Stimulated activated CD8-positive, alpha-beta memory T cell treated with anti-CD3 and anti-CD28 coated beads, Interleukin-2, amount 100 ng/mL, for 48 hours (primary cell): ENCODE measurements at places on chromosomes 5 and 9.

DNA sequence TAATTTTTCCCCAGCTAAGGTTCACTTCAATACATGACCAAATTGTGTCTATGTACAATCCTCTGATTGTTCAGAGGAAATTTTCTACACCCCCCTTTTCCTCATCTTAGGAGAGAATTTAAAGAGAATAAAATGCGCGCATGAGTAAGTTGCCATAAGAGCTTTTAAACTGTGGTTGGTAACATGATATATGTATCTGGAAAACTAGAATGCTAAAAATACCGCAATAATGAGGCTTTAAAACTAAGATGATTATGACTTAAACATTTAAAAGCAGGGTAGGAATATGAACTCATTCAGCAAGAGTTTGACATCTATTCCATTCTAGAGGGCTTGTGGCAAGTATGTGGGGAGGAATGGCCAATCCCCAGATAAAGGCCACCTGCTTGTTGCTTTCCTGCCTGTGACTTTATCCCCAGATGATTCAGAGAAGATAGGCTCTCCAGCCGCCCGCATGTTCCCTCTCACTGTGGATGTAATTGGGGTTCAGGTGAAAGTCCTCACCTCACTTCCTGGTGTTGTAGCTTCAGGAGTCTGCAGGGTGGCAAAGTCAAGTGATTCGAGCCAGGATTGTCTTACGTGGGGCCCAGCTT, 26.5 kb upstream of the BASP1 start:
- no peak for DNase-seq

GRCh38 chr5:179974246-179974945, 66.7 kb upstream of the TBC1D9B start:
- no peak for DNase-seq

DNA sequence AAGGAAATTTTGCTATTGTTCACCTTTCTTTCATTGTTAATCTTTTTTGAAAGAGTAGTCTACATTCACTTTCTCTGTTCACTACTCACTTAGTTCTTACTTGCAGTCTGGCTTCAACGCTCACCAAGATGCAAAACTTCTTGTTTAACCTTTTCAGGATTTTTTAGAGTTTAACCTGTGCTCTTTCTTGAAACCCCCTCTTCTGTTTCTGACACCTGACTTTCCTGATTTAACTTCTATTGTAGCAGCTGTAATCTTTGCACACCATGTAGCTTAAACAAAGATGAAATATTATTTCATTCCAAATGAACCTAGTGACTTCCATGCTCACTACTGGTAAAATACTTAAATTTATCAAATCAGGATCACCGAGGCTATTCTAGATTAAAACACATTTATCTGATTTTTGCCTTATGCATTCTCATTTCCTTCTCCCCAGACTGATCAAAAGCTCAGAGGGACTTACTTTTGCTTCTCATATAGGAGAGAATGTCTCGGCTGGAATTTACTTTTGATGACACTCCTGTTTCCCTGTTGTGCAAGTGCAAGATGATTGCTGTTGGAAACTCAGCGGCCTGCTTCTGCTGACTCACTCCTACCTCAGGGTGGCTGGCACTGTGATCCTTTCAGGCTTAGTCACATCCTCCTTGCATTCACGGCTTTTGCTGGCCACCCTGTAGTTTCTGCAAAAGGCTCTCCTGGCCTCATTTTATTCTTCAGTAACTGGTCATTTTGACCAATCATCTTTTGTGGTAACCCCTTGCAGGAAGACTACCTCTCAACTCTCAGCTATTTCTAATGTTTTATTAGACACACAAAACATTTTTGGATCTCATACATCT, 109.3 kb upstream of the IFNE start:
- peak; percentile 43 for DNase-seq

- DNase-seq, result no peak
These were observed 8.3 kb downstream of the KIF2A start for GRCh38 chr5:62314213-62314830.

DNA sequence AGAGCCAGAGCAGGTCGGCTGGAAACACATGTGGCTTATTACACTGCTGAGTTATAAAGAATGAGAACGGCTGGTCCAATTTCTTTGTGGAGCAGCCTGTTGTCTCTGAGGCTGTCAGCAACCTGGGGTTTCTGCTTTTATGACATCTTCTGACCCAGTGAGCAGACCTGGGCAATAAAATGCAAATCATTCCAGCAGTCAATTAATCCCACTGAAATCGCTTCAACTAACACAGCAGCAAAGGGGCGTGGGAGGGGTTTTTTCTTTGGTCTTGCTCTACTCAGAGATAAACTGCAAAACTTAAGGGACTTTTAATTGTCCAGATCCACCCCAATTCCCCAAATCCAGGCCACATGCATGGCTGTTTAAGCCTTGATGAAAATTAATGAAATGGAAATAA, 215.7 kb downstream of the SLIT3 start:
- DNase-seq, result no peak

GRCh38 chr5:78211052-78211451, 83.4 kb downstream of the AP3B1 start:
- no peak for DNase-seq

DNA sequence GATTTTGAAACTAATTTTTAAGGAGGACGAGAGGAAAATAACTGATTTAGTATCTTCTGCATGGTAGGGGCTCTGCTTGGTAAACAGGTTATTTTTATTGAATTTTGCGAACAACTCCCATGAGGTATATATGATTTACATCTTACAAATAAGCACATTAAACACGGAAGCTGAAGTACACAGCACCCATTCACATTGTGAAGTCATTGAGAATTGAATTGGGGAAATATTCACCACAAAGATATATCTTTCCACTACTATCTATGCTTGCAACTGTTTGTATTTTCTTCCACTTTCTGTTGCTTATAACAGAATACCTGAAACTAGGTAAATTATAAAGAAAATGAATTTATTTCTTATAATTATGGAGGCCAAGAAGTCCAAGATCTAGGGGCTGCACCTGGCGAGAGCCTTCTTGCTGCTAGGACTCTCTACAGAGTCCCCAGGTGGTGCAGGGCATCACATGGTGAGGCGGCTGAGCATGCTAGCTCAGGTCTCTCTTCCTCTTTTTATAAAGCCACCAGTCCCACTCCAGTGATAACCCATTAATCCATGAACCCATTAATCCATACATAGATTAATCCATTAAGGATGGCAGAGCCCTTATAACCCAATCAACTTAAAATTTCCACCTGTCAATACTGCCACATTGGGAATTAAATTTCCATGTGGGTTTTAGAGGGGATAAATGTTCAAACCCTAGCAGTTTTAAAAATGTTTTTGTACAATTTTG, 79.0 kb upstream of the ZNF608 start:
- no peak for DNase-seq

GRCh38 chr5:170819824-170820223, 36.3 kb downstream of the GABRP start:
- DNase-seq, result no peak

DNA sequence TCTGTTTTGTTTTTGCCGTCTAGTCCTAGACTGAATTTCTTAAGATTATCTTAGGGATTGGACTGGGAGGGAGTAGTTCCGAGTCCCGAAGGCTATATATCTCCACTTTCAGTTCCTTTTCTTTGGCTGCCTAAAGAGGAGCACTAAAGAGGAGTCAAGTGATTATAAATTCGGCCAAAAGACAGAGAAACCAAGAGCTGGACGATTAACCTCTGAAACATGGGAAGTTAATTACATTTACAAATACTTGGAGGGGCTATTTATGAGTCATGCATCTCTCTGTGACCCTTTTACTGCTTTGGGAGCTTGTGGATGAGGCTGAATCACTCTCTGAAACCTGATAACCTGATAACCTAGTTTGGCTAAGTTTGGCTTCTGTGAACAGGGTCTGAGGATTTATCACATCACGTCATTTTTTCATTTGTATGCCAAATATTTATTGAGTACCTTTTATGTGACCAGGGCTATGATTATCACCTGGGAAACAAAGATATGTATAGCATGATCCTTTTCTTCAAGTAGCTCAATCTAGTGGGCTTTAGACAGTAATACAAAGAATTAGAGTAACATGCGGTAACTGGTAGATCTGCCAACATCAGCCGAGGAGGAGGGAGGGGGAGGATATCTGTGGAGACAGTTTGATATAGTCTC, 180.9 kb downstream of the CD180 start:
- no peak for DNase-seq

GRCh38 chr5:113127021-113127420, 150.4 kb downstream of the DCP2 start:
- DNase-seq, result no peak

GRCh38 chr9:27078685-27079084, 30.3 kb upstream of the TEK start:
- no peak for DNase-seq

DNA sequence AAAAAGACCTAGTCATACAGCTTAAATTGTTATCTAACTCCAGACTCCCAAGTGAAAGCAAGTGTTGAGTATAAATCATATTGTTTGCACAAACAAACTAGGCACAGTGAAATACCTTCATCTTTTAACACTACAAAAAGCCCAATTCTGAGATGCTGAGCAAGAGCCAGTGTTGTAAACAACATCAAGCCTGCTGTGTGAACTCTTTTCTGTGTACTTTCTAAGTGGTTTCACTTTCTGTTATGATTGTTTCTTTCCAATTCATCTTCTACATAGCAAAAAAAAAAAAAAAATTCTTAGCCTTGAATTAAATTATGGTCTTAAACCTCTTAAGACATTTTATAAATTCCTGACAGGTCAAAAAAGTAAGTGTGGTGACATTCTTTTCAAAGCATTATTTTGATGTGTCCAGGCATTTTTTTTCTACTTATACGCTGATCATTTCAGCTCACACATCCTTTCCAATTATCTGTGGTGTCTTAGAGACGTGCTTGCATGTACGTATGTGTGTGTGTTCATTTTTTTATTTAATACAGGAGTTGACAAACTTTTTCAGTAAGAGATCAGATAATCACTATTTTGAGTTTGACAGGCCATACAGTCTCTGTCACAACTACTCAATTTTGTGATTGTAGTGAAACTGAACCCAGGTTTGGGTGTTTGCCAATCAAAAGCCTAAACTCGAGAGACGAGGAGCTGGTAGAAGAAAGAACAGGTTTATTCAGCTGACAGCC, 556.1 kb downstream of the CDH9 start:
- no peak for DNase-seq
